ENCODE measurements at places on chromosomes 3 and 15.

DNA sequence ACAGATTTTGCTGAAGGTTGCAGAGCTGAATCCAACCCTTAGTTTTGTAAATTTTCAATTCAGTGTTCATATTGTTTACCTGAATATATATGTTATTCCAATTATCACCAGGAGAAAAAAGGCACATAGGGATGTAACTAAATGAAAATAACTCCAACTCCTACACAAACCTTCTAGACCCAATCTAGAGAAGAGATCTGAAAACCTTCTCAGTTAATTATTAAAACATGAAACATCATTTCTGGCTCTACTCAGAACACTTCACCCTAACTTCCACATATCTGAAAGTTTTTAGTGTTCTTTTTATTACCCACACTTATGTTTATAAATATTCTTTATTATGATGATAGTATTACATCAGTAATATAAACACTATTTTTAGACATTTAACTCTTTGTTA lies 76.6 kb downstream of the LRRFIP2 start:
- no peak for DNase-seq

DNA sequence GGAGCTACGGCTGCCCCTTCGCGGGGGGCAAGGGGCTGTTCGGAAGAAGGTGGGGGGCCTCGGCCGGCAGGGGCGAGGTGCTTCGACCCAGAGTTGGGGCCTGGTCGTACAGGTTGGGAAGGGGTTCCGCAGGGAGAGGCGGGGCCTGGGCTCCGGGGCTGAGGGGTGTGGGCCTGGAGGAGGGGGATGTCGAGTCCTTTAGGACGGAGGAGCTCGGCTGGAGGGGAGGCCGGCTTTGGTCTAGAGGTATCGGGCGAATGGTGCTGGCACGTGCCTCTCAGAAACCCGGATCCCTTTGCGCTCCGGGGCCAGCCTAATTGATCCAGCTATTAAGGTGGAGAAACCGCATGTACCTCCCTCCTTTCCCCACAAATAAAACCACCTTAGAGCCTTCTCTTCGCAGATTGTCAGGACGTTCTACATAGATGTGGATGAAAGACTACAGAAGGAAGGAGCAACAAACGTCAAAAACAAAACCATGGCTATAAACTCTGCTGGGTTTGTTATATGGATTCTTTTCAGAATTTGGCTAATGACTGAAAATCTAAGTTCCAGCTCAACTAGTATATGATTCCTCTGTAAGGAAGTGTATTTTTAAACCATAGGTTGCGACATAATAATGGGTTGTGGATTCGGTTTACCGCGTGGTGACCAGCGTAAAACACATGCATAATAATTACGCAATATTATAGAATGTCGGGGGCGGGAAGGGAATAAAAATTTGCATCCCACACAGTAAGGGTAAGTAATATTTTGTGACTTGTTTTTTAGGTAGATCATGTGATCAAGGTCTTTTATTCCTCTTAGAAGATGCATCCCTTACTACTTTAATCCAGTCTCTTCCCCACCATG lies 644 bp upstream of the NGLY1 start:
- DNase-seq, result peak; percentile 65

GRCh38 chr15:97745481-97746071 lies 214.9 kb upstream of the ARRDC4 start:
- DNase-seq, result peak; percentile 1

GRCh38 chr3:195908694-195909581 lies 587 bp upstream of the TNK2 start:
- peak; percentile 68 for DNase-seq

DNA sequence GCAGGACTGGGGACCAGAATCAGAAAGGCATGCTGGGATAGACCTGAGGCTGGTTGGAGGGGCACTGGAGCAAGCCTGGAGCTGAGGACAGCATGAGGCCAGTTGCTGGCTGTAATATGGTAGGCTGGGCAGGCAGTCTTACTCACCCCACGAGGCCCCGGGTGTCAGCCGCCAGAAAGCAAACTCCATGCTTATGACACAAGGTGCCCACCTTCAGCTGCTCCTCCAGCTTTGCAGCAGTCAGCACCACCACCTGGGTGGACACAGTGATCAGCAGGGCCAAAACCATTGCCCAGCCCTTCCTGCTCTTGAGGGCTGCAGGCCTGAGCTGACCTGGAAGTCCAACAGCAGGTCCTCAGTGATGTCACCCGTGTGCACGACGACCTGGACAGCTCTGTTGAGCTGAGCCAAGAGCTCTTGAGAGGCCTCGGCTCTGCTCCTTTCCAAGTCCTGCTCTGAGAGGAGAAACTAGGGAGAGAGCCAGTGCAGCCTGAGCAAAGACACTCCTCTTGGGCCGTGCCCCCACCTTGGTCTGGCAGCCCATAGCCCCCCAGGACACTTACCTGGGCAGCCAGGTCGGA lies 747 bp downstream of the UBA7 start:
- DNase-seq, result no peak

DNA sequence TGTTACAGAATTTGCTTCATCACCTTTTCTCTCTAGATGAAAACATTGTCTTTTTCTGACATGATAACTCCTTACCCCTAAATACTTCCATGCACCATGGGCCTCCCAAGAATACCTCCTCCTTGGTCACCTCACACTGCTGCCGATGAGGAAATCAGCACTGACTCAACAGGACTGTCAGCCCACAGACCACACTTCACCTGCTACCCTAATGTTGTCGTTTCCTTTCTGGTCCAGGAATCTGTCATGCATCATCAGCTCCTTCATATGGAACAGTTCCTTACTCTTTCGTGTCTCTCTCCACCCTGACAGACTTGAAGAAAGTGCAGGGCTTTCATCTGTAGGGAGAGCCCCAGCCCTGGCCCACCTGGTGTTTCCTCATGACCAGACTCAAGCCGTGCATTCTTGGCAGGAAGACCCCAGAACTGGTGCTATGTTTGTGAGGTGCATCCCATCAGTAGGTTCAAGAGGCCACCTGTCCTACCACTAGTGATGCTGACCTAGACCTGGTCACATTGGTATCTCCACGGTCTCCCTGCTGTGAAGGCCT lies 41.1 kb upstream of the PLXNA1 start:
- no peak for DNase-seq

DNA sequence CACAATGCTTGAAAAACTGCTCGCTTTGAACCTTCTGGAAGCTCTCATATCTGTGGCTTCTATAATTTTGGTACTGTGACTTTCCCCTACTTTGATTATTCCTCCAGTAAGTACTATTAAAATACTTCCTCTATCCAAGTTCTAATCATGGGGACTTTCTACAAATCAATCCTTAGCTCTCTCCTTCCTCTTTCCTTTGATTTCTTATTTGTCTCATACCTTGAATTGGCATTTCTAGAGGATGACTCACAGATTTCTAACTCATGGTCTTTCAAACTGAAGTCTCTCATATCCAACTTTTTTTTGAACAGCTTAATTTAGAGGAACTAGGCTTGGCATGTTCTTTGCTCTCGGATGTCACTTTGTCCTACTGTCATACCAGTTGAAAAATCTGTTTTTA lies 241.8 kb downstream of the TBC1D5 start:
- no peak for DNase-seq

DNA sequence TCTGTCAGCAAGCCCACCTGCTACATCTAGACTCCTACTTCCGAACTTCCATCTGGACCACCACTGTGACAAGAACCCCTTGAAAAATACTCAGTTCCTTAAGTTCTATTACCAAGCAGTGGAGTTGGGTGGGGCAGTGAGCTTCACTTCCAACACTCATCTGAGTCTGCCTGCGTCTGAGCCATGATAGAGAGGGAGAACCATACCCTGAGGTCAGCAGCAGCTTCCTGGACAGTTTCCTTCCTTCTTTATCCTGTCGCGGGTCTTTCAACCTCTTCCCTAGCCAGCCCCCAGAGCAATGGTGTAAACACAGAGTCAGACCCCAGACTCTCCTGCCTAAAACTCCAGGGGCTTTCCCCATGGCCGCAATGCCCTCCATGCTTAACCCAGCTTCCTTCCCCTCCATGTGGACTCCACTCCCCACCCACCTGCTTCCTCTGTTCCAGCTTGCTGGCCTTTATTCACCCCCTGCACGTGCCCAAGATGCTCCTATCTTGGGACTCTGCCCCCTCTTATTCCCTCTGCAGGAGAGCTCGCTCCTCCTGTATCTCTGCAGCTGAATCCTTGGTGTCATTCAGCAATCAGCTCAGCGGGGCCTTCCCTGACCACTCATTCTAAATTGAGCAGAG lies 211.2 kb downstream of the SHQ1 start:
- no peak for DNase-seq

DNA sequence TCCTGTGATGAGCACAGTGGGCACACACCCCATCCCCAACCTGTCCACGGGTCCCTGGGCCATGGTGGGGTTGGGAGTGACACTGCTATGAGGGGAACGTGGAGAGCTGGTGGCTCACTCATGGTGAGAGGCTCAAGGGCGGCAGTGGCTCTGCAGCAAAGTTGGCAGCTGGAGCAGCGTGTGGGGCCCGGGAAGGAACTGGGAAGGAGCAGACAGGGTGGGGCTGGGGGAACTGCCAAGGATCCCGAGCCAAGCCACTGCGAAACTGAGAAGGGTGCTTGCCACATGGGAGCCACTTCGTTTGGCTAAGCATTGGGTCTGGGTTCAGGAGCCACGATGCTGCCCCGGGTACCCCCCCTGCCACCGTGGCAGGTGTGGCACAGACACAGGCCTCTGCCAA lies 80.1 kb downstream of the SNRK start:
- no peak for DNase-seq

DNA sequence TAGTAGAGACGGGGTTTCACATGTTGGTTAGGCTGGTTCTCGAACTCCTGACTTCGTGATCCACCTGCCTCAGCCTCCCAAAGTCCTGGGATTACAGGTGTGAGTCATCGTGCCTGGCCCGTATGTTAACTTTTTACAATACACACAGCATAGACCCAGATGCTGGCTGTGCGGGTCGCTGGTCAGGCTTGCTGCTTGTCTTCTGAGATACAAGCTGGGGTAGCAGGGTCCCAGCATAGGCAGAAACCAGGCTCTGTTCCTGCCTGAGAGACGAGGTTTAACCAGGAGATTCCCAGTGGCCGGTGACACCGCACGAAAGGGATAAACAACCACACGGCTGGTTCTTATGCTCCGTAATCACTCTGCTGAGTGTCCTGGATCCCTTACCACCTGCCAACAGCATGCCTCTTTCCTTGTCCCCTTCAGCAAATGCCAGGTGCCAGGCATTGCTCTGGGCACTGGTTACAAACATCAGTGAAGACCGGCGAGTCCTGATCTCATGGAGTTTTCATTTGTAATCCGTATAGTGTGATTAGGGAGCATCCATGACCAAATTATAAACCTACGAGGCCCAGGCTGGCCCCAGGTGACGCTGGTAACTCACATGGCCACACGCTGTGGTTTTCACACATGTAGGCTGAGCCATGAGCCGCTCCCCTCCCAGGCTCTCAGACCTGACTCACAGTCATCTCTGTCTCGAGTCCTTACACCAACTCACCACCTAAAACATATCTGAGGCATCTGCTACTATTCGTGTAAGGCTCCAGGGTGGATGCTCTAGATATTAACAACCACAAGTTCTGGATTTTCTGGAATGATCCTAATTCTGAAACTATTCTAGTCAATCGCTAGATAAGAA lies 125.7 kb downstream of the PDZRN3 start:
- DNase-seq, result no peak

DNA sequence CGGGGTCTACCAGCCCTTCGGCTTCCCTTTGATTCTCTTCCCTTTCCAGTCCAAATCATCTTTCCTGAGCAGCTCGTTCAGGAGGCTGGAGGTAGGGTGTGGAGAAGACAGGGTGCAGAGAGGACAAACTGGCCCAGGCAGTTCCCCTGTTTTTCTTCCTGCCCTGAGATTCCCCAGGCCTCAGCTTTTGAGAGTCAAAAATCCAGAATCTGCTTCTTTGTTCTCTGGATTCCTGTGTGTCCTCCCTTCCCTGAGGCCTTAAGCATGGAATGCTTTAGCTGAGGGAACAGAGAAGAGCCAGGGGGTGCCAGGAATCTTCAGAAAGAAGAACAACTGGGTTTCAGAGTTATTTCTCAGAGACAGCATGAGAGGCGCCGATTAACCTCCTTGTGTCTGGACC lies 26.7 kb upstream of the LRTM1 start:
- DNase-seq, result peak; percentile 57

GRCh38 chr15:74390647-74391288 lies 23.3 kb upstream of the CYP11A1 start:
- no peak for DNase-seq

- DNase-seq, result peak; percentile 93
Observed at GRCh38 chr15:72339777-72340177, 19.8 kb upstream of the CELF6 start.

- DNase-seq, result no peak
Observed at GRCh38 chr3:101816215-101817149, 32.8 kb upstream of the NFKBIZ start.

DNA sequence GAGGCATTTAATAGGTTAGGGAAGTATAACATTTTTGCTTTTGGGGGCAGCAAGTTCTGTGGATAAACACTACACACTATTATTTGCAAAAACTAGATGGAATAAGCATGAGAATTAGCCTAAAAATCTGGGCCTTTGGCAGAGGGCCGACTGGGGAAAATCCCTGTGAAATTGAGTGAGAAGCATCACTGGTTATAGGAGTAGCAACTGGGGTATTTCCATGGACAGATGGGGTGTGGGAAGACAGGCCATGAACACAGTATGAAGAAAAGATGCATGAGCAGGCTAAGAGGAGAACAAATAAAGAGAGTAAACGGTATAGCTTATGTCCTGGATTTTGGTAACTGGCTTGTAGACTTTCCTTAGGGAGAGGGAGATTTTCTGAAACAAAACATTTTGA lies 32.9 kb upstream of the CSPG5 start:
- no peak for DNase-seq

GRCh38 chr15:47820747-47821319 lies 103.5 kb downstream of the SEMA6D start:
- peak; percentile 61 for DNase-seq

DNA sequence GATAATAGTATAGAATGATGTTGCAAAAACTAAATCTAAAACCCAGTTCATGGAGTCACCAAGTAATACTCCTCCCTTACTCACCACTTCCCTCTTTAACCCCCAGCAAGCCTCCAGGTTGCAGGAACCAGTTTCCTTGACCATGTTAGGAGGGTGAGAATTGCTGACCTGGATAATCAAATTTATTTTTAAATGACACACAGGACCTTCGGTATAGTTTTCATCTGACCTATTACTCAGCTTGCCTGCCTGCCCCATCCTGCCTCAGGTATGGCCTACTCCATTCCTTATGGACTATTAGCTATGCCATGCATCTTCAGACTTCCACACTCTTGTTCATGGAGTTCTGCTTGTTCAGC lies 883 bp downstream of the RTP4 start:
- DNase-seq, result no peak

DNA sequence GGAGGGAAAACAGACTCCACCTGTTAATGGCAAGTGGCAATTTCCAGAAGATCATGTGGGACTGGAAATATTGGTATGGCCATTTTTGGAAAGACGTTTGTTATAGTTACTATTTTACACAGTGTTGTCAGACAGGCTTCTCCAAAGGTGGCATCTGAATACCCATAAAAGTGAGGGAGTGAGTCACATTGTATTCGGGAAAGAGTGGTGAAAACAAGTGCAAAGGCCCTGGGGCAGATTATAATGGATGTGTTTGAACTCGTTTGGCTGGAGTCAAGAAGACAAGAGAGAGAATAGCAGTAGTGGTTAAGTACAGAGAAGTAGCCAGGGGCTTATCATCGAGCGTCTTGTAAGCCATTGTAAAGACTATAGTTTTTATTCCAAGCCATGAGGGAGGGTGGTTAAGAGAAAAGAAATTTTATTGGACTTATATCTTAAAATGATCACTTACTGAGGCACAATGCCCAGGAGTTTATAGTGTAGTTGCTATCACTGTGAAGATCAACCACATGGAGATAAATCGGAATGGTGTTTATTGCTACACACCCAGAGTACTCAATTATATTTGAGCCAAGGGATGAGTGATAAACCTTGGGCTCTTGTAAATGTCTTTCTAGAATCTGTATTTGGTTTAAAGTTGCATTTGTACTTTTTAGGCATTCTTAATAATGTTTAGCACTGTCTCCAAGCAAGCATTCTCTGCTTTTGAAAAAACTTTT lies 212.8 kb upstream of the KBTBD8 start:
- DNase-seq, result no peak

Data from adipocyte (in vitro differentiated cells).